ENCODE measurements at places on chromosomes 16 and 17.

GRCh38 chr16:87255866-87256265 lies 61.3 kb downstream of the C16orf95 start:
- DNase-seq, result no peak

GRCh38 chr16:19898924-19899604 lies 14.4 kb upstream of the GPRC5B start:
- peak; percentile 53 for DNase-seq

GRCh38 chr16:84930298-84931106 lies 80.8 kb downstream of the ZDHHC7 start:
- DNase-seq, result no peak

DNA sequence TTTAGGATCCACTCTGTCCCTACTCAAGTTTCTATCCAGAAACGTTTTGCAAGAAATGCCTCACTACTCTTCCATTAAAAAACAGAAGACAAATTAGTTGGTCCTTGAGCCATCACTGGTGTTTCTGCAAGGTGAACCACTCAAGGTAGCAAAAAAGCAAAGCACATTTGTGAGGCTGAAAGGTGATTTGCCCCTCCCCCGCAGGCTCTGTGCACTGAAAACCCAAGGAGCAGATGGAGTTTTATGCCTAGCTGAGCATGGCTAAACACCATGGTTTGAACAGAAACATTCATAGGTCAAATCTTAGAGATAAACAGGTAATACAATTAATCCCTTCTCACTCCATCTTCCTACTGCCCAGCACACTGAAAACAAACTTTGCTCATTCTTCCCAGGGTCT lies 538.2 kb upstream of the CDH5 start:
- no peak for DNase-seq

DNA sequence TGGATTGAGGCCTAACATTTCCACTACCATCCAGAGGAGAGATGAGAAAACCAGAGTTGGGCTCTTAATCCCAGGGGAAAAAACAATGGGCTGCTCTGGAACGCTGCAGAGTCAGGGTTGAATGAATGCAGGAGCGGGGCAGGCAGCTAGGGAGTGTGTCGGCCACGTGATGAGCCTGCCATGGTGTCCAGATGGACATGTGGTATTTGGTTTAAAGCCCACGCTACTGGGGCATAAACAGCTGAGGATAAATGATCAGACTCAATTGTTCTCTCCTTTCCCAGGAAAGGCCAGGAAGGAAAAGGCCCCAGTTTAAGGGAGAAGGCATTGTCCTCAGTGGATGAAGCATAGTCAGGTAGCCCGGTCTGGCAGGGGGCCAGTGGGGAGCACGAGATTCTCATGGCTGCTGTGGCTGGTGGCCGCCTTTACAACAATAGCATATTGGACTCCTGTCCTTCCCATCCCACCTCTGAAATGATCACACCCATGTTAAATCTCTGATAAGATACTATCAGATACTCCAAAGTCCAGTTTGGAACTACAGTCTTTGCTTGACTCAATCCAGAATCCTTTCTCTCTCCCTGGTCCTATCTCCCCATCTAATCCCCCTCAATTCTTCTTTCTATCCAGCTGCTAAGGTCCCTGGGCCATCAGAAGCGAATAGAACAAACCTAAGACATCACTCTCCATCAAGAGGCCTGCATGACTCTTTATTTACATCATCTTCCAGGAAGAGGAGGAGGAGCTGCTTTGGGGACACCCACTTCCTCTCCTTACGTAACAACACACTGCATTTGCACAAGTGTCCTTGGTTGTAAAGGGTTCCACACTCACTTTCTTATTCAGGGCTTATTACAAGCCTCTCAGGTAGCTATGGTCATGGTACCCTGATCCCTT lies 20.4 kb downstream of the CA4 start:
- DNase-seq, result no peak

GRCh38 chr16:89453501-89454321 lies 36.6 kb downstream of the ANKRD11 start:
- DNase-seq, result no peak

GRCh38 chr17:5719976-5720375 lies 135.7 kb upstream of the NLRP1 start:
- no peak for DNase-seq

DNA sequence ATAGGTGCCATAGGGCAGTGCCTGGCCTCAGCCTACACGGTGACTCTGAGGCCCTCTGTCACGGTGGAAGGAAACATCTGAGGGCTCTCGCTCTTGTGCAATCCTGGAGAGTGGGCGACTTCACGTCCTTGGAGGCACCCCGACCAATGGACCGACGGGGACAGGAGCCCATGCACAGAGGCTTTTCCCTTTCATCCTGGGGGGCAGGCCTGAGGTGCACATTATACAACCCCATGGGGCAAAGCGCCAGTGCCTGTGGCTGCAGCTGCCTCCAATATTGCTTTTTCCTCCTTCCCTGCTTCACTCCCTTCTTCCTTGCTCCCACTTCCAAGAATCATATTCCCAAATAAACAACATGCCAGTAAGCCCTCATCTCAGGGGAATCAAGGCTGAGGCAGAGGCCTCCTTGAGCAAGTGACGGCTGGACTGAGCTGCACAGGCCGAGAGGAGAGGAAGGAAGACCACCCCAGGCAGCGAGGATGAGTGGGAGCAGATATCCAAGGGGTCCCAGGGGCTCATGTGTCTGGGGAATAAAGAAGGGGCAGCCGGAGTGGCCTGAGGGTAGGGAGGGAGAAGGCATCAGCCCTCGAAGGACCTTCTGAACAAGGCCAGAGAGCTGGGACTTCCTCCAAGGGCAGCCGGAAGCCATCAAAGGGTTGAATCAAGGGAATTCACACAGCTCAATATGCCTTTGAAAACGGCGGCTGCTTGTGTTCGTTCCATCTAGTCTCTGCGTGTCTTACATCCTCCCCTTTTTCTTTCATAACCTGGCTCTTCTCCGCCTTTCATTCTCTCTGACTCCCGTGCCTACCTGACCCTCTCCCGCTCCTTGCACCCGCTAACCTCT lies 42.6 kb upstream of the RPL38 start:
- DNase-seq, result no peak

DNA sequence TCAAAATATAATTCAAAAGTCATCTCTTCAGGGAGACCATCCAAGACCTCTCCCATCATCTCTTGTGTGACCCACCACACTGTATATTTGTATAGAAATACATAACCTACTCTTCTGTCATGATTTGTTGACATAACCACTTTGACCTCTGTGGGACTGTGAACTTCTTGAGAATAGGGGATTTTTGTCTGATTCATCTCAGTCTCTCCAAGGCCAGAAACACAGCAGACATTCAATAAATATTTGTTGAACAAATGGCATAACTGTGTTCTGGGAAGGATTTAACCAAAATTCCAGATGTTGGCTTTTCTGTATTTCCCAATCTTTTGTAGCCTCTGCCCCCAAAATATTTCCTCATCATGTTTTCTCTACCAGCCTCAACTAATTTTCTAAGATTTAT lies 169.7 kb downstream of the CDH11 start:
- DNase-seq, result no peak

- DNase-seq, result no peak
Observed at GRCh38 chr16:73768786-73769203, 527.8 kb upstream of the PSMD7 start.

DNA sequence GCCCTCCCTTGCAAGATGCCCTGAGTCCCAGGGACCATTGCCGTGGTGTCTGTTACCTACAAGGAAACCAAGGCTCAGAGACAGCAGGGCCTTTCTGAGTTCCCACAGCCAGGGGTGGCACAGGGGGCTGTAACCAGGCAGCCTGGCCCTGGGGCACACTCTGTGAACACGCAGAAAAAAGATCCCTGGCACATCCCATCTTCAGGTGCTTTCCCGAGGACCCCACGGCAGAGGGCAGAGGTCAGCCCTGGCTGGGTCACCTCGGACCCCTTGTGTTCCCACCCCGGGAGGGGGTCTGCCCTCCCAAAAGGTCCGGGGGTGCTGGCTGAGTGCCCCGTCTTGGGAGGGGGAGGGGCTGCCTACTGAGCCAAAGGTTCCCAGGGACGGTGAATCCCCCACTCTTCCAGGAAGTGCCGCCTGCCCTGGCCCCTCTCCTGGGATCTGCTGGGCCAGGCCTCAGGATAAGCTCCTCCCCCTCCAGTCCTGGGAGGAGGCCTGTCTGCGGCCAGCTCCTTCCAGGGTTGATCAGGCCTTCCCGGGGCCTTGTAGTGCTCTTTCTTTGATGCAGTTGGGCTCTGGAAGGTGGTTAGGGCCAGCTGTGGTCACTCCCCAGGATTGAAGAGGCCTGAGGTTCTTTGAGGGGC lies 8.1 kb downstream of the GLIS2 start:
- DNase-seq, result no peak

- no peak for DNase-seq
Observed at GRCh38 chr16:80387318-80387921, 153.4 kb upstream of the DYNLRB2 start.

DNA sequence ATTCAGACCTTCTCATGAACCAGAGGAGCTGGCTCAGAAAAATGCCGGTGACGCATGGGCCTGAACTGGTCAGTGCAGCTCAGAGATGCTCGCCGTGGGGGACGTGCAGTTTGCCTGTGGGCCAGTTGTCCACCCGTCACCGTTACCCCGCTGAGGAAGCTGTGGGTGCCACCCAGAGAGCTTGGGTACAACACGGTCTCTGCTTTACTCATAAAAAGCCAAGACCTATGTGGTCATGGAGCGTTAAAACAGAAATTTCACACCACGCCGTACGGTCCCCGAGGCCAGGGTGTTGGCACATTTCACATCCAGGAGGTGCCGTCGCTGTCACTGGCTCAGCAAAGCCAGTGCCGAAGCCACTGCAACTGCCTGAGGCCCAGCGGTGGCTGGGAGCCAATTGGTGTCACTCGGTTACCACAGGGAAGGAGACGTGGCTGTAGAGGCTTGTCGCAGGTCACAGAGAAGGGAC lies 120.9 kb downstream of the METRNL start:
- DNase-seq, result peak; percentile 81

DNA sequence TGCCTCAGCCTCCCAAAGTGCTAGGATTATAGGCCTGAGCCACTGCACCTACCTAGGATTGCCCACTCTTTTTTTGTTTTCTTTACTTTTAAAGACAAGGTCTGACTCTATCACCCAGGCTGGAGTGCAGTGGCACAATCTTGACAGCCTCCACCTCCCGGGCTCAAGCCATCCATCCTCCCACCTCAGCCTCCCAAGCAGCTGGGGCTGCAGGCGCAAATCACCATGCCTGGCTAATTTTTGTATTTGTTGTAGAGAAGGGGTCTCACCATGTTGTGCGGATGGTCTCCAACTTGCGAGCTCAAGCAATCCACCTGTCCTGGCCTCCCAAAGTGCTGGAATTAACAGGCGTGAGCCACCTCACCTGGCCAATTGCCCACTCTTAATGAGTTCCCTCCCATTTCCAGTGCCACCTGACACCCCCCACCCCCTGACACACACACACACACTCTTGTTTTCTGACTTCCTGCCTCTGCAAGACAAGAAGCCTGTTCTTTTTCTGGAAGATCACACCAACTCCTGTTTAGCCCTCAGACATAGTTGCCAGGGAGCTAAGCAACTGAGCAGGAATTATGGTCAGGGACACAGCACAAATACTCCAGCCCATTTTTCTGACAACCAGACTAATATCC lies 2.6 kb downstream of the OVCA2 start:
- DNase-seq, result no peak
